Right lobe of liver (tissue), 6 donors: ENCODE measurements at places on chromosomes 3 and 15.

- DNase-seq = no peak
Observed at GRCh38 chr3:72078676-72079368, 293.9 kb upstream of the PROK2 start.

GRCh38 chr3:184812662-184813042, 686 bp downstream of the VPS8 start:
- DNase-seq = peak; percentile 62

- no peak for DNase-seq
Observed at GRCh38 chr15:85691350-85692240, 103.1 kb downstream of the KLHL25 start.

DNA sequence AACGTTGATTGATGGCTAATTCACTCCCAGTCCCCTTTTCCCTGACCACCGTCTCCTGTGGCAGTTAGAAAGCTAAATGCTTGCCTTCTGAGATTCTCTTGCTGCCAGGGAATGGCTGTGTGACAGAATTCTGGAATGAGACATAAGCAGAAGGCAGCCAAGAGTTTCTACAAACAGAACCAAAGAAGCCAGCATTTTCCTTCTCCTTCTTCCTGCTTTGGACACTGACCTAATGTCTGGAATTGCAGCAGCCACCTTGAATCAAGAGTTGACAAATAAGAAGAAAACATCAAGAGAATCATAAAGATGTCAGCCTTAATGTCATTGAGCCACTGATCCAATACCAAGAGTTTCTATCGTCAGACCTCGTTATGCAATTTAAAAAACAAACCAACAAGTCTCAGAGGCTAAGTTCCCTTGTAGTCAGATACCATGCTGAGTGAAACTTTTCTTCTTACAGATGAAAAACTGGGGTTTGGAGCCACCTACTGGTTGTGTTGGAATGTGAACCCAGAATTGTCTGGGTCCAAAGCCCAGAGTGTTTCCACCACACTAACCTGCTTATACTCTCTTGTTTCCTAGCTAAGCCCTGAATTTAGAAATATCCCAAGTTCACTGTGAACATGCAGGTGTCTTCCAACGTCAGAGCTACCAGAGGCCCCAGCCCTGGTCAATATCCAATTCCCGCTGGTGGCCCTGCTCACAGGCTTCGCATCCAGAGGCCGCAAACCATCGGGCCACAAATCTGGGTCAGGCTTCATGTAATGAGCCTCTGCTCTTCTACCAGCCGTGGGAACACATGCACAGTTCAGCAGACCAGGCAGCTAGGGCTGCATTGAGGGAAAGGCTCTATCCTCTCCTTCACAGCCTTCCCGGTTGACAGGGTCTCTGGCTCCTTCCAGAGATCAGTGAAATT, 42.5 kb downstream of the MCF2L2 start:
- no peak for DNase-seq

DNA sequence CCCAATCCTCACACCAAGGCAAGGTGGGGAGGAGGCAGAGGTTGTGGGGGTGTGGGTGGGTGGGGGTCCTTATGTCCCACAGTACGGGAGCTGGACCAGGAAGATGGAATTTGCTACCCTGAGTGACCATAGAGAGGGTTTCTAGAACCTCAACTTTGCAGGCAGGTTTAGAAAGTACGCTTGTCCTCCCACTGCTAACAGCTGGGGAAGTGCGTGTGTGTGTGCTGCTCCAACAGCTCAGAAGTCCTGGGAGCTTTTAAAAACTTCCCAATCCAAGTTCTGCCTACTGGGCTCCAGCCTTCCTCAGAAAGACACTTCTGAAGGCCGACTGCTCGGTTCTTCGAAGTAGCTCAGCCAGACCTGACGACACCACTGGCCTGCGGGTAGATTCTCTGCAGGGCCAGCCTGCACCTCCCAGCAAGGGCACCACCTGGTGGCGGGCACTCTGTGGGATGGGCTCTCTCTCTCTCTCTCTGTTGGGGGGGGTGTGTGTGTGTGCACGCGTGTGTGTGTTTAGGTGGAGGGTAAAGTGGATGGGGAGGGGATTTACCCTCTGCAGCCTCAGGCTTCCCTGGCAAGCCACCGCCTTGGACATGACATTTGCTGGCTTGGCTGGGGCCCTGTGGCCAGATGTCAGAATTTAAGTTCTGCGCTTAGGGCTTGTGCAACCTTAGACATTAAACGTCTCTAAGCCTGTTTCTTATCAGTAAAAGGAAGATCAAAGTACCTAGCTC, 15.6 kb downstream of the TMEM158 start:
- peak; percentile 89 for DNase-seq

DNA sequence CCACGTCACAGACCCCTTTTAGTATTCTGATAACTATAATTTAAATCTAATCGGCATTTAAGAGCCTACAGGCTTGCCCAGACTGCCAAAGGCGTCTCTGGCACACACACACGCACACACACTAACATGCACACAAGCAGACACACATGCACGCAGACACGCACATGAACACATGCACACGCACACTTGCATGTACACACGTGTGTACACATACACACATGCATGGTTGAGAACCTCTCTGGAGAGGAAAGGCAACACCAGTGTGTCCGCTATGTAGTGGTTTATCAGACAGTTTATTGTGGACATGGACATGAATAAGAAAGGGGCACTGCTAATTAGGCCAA, 102.1 kb downstream of the FBLN2 start:
- no peak for DNase-seq

- no peak for DNase-seq
Observed at GRCh38 chr15:64037966-64038365, 8.3 kb downstream of the DAPK2 start.
